ENCODE measurements at places on chromosomes 12 and 14.

- DNase-seq: no peak
These were observed 506 bp upstream of the TBX5 start for GRCh38 chr12:114406316-114406983.

DNA sequence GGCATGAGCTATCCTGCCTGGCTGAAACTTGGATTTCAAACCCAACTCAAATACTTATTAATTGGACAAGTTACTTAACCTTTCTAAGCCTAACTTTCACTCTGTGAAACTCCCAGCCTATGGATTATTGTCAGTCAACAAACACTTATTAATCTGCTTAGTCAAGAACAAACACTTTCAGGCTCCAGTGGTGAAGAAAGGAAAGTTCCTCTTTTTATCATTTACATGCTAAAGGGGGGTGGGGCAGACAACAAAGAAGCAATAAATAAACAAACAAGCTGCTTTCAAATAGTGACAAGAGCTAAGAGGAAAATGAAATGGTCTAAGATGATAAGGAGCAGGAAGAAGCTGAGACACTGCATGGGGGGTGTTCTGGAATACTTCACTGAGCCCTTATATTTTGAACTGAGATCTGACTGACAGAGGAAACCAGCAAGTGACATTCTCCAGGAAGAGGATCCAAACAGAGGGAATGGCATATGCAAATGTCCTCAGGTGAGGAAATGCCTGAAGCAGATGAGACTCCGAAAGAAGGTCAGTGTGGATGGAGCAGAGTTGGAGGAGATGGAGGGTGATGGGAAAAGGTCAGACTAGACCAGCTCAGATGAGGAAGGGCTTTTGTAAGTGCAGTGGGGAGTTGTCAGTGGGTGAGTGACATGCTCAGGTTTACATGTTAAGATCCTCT, 259.6 kb downstream of the ITPR2 start:
- no peak for DNase-seq

GRCh38 chr12:54142114-54142475, 46.7 kb downstream of the SMUG1 start:
- DNase-seq: peak; percentile 32

DNA sequence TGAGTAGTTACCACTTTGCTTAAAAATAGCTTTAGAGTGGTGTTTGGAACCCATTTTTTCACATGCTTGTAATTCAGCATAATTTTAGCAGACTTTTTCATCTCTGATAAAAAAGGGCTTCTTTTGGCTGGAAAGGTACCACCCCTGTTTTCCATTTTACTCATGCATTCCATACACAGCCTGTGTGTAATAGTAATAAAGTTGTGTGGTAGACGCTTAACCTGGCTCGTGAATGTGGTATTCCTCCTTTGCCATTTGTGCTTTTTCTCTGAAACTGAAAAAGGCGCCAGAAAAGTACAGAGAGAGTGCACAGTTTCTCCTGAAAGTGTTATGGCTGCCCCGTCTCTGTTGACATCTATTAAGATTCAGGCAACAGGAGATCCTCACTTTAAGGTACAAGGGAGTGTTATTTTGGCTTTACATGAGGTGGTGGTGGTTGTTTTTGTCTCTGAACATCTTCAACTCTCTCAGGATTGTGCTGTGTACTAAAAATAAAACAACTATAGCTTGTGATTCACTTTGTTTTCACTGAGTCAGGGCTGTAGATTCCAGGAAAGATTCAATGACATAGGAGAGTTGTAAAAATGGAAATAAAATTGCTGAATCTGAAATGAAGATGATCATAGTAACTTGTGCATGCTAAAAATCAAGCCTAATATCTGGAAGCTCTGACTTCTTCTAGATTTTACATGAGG, 45.6 kb upstream of the MIS18BP1 start:
- no peak for DNase-seq

GRCh38 chr12:6199531-6200255, 507 bp upstream of the CD9 start:
- peak; percentile 77 for DNase-seq

DNA sequence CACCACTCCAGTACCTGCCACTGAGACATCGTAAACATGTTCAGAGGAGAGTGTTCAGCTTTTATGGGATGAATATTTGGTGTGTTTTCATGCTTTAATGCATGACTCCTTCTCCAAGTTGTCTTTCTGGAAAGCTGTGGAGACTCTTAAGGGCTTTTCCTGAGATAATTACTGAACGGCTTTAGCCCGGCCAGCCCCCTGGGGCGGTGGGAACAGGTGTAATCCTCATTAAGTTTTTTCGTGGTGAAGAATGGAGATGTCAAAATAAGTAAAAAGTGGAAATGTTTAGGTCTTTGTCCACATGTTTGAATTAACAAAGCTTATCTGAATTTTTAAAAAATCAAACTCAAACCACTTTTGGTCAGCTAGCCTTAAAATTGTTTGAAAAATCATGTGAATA, 1.5 kb downstream of the SYNE2 start:
- DNase-seq: no peak

- no peak for DNase-seq
These were observed 101.5 kb downstream of the KICS2 start for GRCh38 chr12:64120568-64120967.

DNA sequence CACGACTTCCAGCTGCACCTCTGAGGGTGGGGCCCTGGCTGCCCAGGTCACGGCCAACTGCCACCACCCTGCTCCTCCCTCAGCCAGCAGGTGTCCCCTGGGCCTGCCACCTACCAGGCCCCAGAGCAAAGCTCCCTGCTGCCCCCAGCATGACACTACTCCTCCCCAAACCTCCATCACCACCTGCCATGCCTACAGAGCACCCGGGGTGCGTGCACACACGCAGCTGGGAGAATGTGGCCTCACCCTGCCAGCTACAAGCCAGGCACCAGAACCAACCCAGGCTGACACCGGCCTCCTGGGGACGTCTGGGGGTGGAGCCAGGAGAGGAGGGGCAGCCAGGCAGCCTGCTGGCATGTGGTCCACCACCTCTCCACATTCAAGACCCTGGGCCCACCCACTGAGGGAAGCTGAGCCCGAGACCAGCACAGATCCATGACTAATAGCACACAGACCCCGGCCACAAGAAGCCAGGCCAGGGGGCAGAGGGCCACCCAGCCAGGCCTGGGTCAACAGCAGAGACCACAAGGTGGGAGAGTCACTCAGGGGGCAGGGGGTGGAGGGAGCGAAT, 3.4 kb downstream of the JAG2 start:
- DNase-seq: no peak

- no peak for DNase-seq
These were observed 45.7 kb upstream of the GRIP1 start for GRCh38 chr12:66724616-66725015.

DNA sequence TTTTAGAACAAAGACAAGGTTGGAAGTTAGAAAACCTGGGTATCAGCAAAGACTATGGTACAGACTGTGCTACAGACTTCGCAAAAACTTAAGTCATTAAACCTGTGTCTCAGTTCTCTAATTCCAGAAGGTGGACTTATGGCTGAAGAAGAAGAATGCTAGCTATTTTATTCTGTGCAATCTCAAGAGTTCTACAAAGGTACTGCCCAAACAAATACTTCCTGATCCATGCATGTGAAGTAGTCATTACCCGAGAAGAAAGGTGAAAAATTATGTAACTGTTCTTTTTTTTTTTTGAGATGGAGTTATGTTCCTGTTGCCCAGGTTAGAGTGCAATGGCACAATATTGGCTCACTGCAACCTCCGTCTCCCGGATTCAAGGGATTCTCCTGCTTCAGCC, 45.5 kb upstream of the SLC2A3 start:
- no peak for DNase-seq

DNA sequence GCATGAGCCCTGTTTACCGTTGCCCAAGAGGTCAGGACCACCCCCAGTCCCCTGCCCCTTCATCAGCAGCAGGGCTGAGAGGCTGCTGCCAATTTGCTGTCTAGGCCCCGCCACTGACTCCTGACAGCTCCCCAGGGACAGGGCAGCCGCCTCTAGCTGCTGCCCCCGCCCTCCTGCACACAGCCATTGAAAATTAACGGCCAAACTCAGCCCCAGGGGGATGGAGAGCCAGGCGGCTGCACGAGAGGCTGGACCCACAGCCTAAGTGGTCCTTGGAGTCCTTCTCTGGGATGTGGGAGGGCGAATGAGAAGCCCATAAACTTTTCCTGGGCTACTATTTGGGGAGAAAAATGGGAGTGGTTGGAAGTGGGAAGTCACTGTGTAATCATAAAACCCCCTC, 4.6 kb downstream of the FOXN4 start:
- no peak for DNase-seq

DNA sequence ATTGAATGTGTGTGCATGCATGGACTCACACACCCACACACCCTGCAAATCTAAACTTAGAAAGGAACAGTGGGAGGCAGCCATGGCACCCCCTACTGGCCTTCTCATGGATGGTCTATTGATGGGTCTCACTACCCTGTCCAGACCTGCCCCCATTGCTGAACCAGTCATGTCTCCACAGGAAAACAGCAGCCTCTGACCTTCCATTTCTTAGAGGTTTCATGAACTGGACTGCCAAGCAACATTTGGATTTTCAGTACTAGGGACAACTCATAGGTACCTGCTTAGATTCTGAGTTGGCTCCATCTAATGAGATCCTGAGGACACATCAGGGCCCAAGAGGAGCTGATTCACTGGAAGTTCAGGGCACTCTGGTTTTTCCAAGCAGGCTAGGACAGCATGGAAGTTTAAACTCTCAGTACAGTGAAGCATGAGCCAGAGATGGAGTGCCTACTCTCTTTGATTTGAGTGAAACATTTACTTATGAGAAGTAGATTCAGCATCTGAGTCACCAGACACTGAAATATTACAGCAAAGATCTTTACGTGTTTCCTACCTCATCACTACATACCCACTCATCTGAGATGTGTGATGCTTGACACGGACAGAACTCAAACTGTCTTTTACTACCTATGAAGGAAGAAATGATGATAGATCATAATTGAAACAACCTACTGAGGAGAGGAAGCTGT, 98.9 kb upstream of the PLEKHG7 start:
- DNase-seq: no peak

- DNase-seq: no peak
These were observed 324 bp downstream of the CALCOCO1 start for GRCh38 chr12:53726946-53727309.

- no peak for DNase-seq
These were observed 63.0 kb upstream of the PTHLH start for GRCh38 chr12:28035500-28035899.

DNA sequence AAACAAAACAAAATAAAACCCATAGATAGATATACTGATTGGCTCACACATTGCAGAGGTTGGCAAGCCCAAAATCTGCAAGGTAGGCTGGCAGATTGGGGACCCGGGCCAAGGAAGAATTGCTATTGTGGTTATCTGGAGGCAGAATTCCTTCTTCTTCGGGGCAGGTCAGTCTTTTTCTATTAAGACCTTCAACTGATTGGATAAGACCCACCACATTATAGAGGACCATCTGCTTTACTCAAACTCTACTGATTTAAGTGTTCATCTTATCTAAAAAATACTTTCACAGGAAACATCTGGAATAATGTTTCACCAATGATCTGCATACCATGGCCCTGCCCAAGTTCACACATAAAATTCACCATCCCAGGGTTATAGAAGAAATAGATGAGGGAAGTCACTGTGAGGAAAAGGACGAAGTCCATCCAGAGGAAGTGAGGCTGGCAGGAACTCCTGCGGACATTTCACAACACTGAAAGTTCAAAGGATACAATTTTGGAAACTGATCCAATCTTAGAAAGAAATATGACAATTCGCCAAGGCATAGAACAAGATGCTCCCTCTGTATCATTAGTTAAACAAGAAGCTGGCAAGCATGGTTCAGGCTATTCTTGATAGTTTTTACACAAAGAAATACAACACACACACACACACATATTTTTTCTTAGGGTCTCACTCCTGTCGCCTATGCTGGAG, 127.6 kb upstream of the MED13L start:
- no peak for DNase-seq
